Activated naive CD8-positive, alpha-beta T cell treated with anti-CD3 and anti-CD28 coated beads for 36 hours (primary cell): ENCODE measurements at places on chromosomes 6 and 20. TPM values are rescaled to one million over a fixed set of nuclear protein-coding genes. Genes with fewer than 3 reads are reported as not detected.

DNA sequence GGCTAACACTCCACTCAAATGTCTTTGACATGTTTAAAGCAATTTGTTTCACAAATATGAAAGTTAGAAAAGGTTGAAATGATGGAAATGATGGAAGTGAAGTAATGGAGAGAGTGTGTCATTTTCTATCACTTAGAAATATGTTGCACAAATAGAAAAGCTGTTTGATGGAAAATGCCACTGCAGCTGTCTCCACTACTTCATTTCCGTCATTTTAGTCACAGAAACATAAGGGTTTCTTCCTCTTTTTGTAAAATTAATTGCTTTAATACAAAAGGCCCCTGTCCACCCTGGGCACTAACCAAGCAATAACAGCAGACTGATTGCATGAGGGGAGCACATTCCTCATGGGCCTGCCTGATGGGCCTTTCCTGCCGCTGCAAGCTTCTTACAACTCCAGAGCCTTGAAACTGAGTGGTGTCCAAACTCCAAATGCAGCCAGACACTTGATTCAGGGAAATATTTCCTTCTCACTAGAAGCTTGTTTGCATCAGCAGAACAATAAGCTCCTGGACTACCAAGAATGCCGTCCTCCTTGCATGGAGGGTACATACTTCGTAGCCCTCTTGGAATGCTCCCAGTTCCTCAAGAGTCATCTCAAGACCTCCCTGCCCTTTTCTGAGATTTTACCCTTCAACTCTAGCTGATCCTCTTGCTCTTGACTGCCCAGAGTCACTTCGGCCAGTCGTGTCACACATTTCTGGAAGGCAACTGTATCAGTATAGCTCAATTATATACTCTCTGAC lies 36.1 kb downstream of the F13A1 start:
- no peaks in the 10 kb centered on the region for H3K36me3 ChIP-seq
- H3K4me1 ChIP-seq: no peaks in the 10 kb centered on the region
- H3K27me3 ChIP-seq: no peaks in the 10 kb centered on the region
- DNase-seq: no peak
- H3K27ac ChIP-seq: no peak overlapping the region
- no peak overlapping the region for H3K4me3 ChIP-seq

DNA sequence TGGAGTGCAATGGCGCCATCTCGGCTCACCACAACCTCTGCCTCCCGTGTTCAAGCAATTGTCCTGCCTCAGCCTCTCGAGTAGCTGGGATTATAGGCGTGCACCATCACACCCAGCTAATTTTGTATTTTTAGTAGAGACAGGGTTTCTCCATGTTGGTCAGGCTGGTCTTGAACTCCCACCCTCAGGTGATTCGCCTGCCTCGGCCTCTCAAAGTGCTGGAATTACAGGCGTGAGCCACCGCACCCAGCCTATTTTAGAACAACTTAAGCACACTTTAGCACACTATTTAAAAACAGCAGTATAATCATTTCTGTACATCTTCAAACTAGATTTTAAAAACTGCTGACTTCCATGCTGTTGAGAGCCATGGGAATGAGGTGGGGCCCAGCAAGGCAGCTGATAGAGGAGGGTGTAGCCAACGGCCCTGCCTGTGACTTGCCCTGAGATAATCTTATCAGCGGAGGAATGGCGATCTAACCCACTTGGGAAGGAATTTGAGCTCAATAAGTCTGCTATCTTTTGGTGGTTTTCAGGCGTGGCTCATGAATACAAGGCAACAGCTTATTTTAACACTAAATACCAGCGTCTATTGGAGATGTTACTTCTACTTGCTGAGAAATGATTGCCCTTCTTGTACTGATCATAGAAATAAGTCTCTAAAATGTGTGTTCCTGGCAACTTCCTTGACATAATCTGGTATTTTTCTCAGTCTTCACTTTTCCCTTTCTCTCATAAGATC lies 12.1 kb downstream of the ZDHHC14 start:
- peaks cover 21% of the 10 kb centered on the region for H3K36me3 ChIP-seq
- no peaks in the 10 kb centered on the region for H3K4me1 ChIP-seq
- no peak overlapping the region for H3K27ac ChIP-seq
- no peak overlapping the region for H3K4me3 ChIP-seq
- no peaks in the 10 kb centered on the region for H3K27me3 ChIP-seq
- DNase-seq: no peak

Gene CST5
- not detected for total RNA-seq

Gene DDO
- total RNA-seq: not detected

Gene TBX18
- not detected for total RNA-seq

- H3K4me1 ChIP-seq: no peaks in the 10 kb centered on the region
- no peak overlapping the region for H3K4me3 ChIP-seq
- no peak overlapping the region for H3K27ac ChIP-seq
- no peaks in the 10 kb centered on the region for H3K27me3 ChIP-seq
These were observed 236.4 kb upstream of the ASCC3 start for GRCh38 chr6:101117393-101118135.

GRCh38 chr6:5984150-5985089 lies 22.3 kb downstream of the NRN1 start:
- H3K36me3 ChIP-seq: peaks cover 4% of the 10 kb centered on the region
- no peak for DNase-seq
- H3K27ac ChIP-seq: peak overlapping the region; percentile 4
- no peak overlapping the region for H3K4me3 ChIP-seq
- H3K27me3 ChIP-seq: peaks cover 9% of the 10 kb centered on the region

Gene SEL1L2
- total RNA-seq: not detected

DNA sequence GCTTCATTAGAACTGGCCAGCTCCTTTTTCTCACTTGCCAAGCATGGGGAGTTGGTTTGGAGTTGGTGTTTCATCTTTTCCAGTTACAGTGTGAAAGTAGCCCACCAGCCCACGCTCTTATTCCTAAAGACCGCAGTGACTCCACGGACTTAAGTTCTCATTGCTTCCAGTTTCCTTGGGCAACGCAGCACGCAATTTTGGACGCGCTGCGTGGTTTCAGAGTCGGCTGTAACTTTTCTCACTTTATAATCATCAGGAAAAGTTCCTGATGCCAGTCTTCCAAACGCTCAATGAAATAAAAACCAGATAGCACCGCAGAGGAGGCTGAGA lies 381 bp upstream of the PEX7 start:
- H3K27me3 ChIP-seq: peaks cover 4% of the 10 kb centered on the region
- peaks cover 26% of the 10 kb centered on the region for H3K36me3 ChIP-seq
- peak; percentile 42 for DNase-seq

DNA sequence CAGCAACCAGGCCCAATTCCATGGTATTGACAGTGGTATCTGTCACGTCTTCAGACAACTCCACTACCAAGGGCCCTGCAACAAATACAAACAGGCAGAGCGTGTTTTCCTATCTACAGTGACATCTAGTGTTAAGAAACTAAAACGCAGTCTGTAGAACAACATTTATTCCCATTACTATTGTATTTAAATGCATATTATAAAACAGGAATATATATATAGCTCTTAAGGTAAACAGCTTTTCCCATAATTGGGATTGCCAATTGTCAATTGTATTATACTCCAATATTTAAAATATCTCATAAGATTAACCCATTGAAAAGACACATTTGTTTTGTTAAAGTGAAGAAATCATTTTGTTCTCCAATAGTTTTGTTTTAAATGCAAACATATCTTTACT lies 97.2 kb downstream of the KIF16B start:
- no peak overlapping the region for H3K27ac ChIP-seq
- peaks cover 4% of the 10 kb centered on the region for H3K36me3 ChIP-seq
- no peaks in the 10 kb centered on the region for H3K27me3 ChIP-seq
- peaks cover 6% of the 10 kb centered on the region for H3K4me1 ChIP-seq

DNA sequence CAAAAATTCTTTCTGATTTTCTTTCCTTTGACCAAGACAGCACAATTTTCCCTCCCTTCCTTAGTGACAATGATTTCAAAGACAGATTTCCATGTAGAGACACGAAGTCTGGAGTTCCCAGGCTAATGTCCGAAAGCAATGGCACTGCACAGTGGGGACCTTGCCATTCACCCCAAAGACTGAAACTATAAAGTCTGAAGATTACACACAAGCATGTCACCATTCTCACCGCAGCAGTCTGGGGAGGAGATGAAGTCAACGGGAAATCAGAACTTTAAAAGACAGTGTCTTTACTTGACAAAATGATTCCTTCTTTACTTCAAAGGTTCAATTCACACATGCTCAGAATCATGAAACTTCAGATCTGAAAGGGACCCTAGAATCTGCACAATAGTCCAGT lies 8.3 kb downstream of the B4GALT5 start:
- H3K4me1 ChIP-seq: peaks cover 50% of the 10 kb centered on the region
- peaks cover 7% of the 10 kb centered on the region for H3K36me3 ChIP-seq
- no peak for DNase-seq
- no peaks in the 10 kb centered on the region for H3K27me3 ChIP-seq
